Astrocyte (in vitro differentiated cells and primary cell): ENCODE measurements at places on chromosomes 7 and 10. TPM values are rescaled to one million over a fixed set of nuclear protein-coding genes. Genes with fewer than 3 reads are reported as not detected.

- DNase-seq, result peak; percentile 88
These were observed 148.3 kb upstream of the BMPER start for GRCh38 chr7:33757050-33757449.

GRCh38 chr10:88992921-88993524 is 2.4 kb downstream of the FAS start:
- DNase-seq, result peak; percentile 50

GIMAP8 gene
- not detected in 2 replicates for total RNA-seq

DNA sequence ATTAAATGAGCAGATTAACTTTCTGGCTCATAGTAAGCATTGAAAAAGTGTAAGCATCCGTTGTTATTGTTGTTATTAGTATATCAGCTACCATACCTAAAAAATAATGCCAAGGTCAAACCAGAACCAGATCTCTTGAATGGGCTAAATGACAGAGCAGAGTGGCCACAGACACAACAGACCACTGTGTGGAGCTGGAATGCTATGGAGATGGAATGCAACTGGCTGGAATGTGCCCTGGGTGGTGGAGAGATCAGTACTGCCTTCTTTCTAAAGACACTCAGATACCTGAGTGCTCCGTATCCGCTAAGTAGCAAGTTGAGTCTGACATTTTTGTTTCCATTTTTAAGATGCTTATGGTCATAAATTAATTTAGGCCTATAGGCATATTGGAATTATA is 20.5 kb upstream of the DNAJB12 start:
- peak; percentile 20 for DNase-seq

DNA sequence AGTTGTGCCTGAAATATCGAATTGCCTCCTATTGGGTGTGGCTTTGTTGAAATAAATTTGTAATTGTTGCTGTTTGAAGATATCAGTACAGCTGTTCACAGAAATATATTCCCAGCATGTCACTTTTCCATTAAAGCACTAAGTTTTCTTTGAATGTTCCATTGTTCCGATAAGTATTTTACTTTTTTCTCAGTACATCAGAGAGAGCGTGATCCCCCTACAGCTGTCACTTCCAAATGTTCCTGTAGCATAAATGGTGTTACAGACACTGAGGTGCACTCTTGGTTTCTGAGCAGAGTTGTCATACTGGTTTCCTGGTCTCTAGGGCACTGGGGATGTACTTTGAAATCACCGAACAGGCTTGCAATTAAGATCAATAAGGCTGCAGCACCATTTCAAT is 189.2 kb downstream of the CCSER2 start:
- DNase-seq, result no peak

DNA sequence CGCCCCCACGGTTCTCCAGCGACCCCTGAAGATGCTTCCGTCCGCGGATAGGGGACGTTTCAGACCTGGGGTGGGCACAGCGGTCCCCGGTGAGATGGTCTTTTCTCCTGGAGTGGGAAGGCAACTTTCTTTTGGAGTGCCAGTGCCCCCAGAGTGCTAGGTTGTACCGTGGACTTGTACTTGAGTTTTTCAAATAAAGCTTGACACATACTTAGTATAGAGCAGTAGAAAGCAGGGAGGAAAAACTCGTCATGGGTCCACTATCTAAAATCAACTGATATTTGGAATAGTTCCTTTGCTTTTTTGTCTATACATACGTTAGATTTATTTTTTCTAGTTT is 28.4 kb downstream of the RBM20 start:
- no peak for DNase-seq

DNAJC12 gene
- 1.7 and 2.1 TPM in 2 replicates for total RNA-seq

GRCh38 chr7:110017405-110017804 is 1073.5 kb upstream of the LRRN3 start:
- no peak for DNase-seq

- no peak for DNase-seq
These were observed 24.4 kb downstream of the TSPAN12 start for GRCh38 chr7:120833546-120833945.

- DNase-seq, result no peak
These were observed 48.1 kb downstream of the PDLIM1 start for GRCh38 chr10:95242581-95243317.
